Motor neuron (in vitro differentiated cells): ENCODE measurements at places on chromosomes 7 and 10.

DNA sequence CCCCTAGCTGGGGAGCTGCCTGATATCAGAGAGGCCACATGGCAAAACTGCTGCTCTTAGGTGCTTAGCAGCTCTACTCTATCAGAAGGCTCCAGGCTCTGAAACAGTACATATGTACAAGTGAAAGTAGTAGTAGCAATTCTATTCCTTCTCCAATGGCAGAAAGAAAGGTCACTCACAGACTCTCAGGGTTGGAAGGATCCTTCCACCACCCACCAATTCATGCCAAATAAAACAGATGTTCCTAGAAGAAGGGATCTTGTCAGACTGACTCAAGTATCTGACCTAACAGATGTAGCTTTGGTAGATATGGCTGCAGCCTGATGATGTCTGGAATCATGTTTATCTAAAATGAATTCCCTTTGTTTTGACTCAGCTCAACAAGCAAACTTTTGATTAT is 8.0 kb upstream of the ALDH18A1 start:
- no peak for ATAC-seq

DNA sequence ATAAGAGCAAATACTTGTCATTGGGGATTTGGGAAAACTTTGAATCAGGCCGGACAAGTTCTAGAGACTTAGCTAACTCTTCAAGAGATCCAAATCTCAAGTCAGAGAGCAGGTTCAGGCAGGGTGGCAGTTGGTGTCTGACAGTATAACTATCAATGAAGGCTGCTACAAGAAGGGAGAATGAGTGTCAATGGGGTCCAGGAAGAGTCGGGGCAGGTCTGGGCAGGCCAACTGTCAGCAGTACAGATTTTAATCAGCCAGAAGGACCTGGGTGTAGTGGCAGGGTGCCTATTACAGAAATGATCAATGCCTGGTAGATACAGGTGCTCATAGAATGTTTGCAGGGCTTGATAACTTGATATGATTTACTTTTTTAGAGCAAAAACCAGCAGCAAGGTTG is 751.1 kb downstream of the GRM8 start:
- ATAC-seq, result no peak

DNA sequence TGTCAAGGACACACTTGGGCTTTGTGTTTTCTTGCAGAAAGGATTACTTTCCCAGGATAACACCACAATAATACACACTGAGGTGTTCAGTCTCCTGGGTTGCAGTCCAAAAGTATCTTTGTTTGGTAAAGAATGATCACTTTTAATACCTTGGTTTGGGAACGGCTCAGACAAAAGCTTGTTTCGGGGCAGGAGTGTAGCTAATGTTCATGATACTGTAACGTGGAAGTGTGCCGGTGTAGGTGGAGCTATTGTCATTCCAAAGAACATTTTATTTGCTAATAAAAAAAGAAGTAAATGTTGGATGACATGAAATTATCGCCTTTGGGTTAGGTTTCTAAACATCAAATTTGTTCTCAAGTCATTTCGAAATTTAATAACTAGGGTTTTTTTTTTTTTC is 1.2 kb downstream of the EIF4H start:
- no peak for ATAC-seq

DNA sequence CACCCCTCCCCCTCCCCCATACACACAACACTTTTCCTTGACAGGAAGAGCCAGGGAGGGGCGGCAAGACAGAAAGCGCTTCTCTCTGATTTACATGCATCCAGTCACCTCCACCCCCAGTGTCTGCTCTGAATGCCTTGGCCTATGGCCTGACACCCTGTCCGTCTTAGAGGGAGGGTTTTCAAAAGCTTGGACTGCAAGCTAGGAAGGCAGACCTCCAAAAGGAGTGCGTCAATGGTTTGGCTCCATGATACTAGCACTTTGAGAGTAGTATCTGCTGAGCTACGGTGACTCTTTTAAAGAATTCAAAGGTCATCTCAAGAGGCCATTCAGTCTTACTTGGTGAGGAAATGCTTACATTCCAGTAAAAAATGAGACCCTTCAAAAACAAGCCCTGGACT is 20.3 kb upstream of the PAX2 start:
- ATAC-seq, result no peak

DNA sequence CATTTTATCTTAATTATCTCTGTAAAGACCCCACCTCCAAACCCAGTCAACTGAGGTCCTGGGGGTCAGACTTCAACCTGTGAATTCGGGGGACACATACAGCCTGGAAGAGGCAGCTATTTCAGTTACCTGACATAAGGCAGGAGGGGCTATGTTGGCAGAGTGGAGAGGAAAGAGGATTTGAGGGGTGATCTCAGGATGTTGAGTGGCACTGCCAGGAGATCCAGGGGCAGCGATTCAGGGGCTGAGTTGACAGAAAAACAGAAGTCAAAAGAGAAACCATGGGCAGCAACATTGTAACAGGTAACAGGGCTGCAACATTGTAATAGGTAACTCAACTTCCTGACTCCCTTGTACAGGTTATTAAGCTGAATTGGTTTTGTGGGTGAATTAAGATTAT is 162.6 kb downstream of the ADARB2 start:
- ATAC-seq, result no peak

GRCh38 chr7:101299511-101300464 is 21.8 kb downstream of the IFT22 start:
- ATAC-seq, result peak; percentile 21
